CD4-positive, alpha-beta T cell treated with Interleukin-15 for 4 hours (primary cell): ENCODE measurements at places on chromosomes 3 and 15.

DNA sequence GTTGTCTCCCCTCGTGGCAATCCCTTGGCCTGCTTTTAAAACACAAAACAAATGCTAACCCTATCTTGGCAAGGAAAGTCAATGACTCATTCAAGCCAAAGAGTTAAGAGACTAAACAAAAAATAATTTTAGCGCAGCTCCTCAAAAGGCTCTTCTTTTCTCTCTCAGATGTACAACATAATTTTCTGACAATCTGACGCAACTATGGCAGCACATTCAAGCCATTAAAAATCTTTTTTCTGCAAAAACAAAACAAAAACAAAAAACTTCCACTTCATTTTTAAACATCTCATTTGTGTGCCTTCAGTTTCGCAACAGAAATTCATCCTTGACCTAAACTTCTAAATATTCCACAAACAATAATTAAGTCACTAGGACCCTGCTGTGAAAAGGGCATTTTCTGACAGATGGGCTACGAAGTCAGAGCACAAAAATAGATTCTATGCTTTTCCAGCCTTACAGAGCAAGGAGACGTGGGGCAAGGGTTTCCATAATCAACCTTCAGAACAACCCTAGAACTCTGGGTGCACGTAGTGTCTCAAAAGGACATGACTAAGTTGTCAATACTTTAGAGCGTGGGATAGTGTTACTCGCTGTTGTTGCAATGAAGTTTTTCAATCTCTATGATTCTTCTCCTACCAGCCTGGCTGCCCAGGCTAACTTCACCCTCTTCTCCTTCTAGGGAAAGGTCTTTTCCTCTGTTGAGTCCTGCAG lies 84.3 kb downstream of the MB21D2 start:
- DNase-seq, result no peak

GRCh38 chr3:117536006-117536405 lies 826.4 kb downstream of the TUSC7 start:
- no peak for DNase-seq

- no peak for DNase-seq
Observed at GRCh38 chr15:84839714-84840113, 22.6 kb downstream of the ALPK3 start.

DNA sequence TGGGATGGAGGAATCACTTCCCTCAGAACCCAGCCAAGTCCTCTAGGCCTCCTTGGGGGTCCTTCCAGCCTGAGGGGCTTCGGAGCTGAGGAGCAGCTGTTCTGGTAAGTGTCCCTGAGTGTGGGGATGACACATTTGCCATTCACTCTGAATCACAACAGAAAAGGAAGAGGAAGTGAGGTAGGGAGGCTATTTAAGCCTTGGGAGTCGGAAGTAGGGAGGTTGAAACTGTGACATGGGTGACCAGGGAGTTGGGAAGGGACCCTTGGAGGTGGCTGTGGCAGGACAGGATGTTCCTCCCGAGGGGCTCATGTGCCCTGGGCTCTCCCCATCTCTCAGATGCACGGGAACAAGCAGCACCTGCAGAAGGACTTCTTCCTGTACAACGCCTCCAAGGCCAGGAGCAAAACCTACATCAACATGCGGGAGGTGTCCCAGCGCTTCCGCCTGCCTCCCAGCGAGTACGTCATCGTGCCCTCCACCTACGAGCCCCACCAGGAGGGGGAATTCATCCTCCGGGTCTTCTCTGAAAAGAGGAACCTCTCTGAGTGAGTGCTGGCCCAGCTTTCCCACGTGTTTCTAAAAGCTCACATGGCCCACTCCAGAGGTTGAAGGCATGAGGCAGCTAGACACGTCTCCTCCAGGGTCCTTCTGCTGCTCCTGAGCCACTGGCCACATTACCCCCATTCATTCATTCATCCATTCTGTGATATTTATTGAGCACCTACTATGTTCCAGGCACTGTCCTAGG lies 43.3 kb downstream of the CAPN3 start:
- DNase-seq, result no peak

GRCh38 chr3:183357564-183358079 lies 70.8 kb downstream of the MCF2L2 start:
- DNase-seq, result no peak

DNA sequence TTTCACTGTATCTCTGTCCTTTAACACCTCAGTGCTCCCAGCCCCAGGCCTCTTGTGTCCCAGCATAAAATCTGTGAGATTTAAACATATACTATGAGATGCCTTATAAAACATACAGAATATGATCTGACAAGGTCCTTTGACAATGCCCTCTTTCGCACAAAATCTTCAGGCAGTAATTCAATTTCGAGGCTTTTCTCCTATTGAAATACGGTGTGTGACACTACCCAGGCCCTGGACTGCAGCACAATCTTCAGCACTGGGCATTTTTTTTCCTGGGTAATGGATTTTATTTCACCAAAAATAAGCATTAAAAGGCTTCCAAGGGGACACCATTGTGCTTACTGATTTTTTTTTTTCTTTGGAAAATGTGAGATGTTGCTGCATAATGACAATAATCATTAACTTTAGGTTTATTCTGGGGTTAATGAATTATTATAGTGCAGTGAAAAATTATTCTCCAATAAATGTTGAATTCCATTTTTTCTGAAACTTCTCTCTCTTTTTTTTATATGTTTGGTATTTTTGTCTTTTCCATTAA lies 40.9 kb upstream of the FAM3D start:
- no peak for DNase-seq

- no peak for DNase-seq
Observed at GRCh38 chr15:74032606-74033561, 38.4 kb downstream of the PML start.
